ENCODE measurements at places on chromosomes 13 and 19. TPM values are rescaled to one million over a fixed set of nuclear protein-coding genes. Genes with fewer than 3 reads are reported as not detected.

CBY2 gene
- 0.65 TPM for polyA plus RNA-seq

ZNF543 gene
- polyA plus RNA-seq, result 9.0 TPM

EFNB2 gene
- polyA plus RNA-seq, result 121 TPM

RASIP1 gene
- polyA plus RNA-seq, result 16.6 TPM

JSRP1 gene
- 0.74 TPM for polyA plus RNA-seq

MAB21L1 gene
- 0.10 TPM for polyA plus RNA-seq

NXNL1 gene
- polyA plus RNA-seq, result not detected

ZNF99 gene
- 0.99 TPM for polyA plus RNA-seq

TRPM4 gene
- 22.1 TPM for polyA plus RNA-seq

NBEA gene
- 14.3 TPM for polyA plus RNA-seq

ZNF699 gene
- 7.0 TPM for polyA plus RNA-seq

ZNF600 gene
- polyA plus RNA-seq, result 7.9 TPM

SYDE1 gene
- 26.2 TPM for polyA plus RNA-seq

ODAD3 gene
- polyA plus RNA-seq, result 1.7 TPM

SYNGR4 gene
- polyA plus RNA-seq, result 0.33 TPM

KCNK6 gene
- polyA plus RNA-seq, result 3.2 TPM

TSKS gene
- polyA plus RNA-seq, result 0.14 TPM

SLC10A2 gene
- polyA plus RNA-seq, result 0.73 TPM

CD37 gene
- polyA plus RNA-seq, result 40.7 TPM

NTN5 gene
- polyA plus RNA-seq, result 1.8 TPM

CACNG8 gene
- 0.48 TPM for polyA plus RNA-seq

RNF225 gene
- not detected for polyA plus RNA-seq

SERTM1 gene
- polyA plus RNA-seq, result 0.84 TPM

KLF1 gene
- polyA plus RNA-seq, result 0.22 TPM
